ENCODE measurements at places on chromosomes 3 and 15. TPM values are rescaled to one million over a fixed set of nuclear protein-coding genes. Genes with fewer than 3 reads are reported as not detected.

ARGFX gene
- not detected for polyA plus RNA-seq

NEDD4 gene
- 15.5 TPM for polyA plus RNA-seq

ISLR2 gene
- polyA plus RNA-seq = 0.97 TPM

RASL12 gene
- polyA plus RNA-seq = 8.2 TPM

DNA sequence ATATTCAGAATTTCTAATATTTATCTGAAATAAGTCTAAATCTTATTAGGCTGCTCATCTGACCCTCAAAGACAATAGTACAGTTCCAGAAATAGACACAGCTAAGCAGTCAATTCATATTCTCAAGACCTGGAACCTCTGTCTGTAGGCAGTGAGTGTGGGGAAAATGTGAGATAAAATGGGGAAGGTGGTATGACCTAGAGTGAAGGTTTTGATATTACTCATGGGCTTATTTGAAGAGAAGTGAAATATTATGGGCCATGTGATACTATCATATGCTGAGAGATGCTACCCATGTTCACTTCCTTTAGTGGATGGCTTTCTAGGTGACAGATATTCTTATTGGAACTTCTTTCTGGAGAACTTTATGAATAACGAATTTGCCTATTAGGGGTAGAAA, 33.5 kb downstream of the TGFBR2 start:
- DNase-seq = no peak

DNA sequence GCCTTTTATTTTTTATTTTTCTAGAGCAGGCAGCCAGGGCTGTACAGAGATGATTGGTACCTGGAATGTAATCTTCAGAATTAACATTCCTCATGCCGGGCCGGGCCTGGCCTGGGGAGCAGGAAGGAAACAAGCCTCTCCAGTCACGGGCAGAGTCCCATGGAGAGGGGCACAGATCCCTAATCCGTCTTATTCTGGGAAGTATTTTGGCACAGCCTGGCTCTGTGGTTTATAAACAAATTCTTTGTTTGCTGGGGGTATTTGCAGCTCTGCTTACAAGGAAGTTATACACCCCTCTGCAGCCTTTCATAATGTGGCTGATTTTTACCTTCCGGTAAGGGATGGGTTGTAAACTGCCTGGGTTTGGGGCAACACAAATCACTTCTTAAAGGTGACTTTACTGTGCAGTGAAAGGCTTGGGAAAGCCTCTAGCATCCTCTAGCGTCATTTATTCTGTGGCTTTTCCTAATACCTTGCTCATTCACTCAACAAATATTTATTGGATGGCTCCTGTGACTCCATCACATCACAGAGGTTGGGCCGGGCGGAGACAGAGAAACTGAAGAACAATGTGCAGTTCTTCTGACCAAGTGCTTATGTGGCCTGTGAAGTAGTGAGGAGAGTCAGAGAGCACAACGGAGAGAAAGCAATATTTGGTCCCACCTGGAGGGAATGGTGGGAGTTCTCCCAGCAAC, 2.7 kb downstream of the SLC6A20 start:
- no peak for DNase-seq

GRCh38 chr15:71592203-71592602, 218.2 kb upstream of the NR2E3 start:
- DNase-seq = no peak

DNA sequence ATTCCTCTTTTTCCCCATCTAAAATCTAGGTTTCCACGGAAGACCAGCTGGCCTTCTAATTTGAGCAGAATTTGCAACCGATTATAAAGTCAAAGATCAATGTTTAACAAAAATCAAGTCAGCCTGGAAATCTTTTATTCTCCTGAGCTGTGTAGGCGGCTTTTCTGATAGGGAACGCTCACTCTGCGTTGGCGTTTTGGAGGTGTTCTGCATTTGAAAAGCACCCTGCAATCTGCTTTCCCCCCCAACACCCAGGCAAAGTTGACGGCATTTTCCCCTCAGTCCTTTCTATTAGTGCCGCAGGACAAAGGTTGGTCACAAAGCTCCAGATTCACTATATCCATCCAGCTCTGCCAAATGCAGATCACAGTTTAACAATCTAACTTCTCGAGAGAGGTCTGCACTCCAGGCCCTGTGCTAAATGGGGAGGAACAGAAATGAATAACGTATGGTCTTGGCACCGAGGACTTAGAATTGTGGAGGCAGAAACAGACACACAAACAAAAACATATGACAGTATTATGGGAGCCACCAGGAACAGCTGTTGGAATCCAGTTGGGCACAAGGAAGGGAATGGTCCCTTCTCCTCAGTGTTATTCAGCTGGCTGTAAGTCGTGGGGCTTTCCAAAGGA, 50.4 kb upstream of the LARS2 start:
- peak; percentile 19 for DNase-seq
